Foreskin melanocyte (primary cell): ENCODE measurements at places on chromosomes 13 and 19.

- no peak for DNase-seq
Observed at GRCh38 chr19:17246681-17247425, 1.1 kb upstream of the NR2F6 start.

- no peak for DNase-seq
Observed at GRCh38 chr13:101773062-101773461, 320.6 kb downstream of the ITGBL1 start.

DNA sequence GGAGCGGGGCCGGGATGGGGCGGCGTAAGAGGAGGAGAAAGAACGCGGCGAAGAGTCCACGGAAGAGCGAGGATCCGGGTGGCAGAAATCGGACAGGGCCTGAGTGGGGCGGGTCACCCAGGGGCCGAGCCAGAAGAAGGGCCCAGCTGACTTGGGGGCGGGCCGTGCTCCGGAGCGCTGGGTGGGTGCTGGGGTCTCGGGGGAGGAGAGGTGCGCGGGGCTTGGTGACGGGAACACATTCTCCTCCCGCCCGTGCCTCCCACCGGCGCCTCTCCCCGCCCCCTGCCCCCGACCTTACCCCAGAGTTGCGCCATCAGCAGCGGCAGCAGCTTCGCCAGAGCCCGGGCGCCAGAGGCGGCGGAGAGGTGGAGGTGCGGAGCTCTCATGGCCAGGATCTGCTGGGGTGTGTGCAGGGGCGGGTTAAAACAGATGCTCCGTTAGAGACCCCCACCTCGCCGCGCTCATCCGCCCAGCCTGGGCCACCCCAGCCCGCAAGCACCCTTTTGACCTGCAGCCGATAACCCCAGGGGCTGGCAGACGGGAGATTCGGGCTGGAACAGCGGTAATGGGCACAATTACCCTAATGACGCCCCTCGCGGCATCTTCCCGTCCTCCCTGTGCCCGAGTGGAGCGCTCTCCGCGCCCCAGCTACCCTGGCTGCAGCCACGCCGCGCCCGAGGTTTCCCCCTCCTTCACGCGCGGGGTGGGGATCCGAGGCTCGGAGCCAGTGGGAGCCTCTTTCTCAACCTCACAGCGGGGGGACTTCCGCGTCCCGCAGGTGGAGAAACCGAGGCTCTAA is 565 bp downstream of the KLK10 start:
- no peak for DNase-seq

DNA sequence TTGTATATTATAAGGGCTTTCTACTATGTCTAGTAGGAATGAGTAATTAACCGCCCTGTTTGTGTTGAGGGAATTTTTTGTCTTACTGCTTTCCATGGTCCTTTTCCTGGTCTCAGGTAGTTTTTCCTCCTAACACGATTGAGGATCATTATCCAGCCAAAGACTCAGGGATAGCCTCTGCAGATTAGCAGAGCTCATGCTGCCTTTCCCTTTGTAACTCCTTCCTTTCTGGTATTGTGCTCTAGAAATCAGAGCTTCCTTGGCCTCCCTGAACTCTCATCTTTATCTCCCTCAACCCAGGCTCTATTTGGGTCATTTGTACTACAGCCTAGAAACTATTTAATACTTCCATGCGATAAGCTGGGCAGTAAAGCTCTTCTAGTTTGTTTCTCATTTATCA is 142.1 kb downstream of the PDS5B start:
- DNase-seq: no peak

DNA sequence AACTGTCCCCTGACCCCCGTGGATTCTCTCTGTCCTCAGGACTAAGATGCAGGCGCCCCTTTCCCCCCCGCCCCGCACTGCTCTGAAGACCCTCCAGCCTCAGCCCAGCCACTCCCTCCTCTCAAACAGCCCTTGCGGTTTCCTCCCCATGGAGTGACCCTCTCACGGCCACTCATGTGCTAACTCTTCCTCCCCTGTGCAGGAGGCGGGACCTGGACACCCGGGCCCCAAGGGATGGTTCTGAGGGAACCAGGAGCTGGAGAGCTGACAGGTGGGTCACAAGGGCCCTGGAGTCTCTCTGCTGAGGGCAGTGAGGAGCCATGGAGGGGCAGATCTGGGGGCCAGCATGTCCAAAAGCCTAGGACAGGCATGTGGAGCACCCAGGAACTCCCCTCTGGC is 1.9 kb downstream of the ISOC2 start:
- DNase-seq: no peak

GRCh38 chr13:23687614-23688013 is 117.4 kb downstream of the TNFRSF19 start:
- no peak for DNase-seq

DNA sequence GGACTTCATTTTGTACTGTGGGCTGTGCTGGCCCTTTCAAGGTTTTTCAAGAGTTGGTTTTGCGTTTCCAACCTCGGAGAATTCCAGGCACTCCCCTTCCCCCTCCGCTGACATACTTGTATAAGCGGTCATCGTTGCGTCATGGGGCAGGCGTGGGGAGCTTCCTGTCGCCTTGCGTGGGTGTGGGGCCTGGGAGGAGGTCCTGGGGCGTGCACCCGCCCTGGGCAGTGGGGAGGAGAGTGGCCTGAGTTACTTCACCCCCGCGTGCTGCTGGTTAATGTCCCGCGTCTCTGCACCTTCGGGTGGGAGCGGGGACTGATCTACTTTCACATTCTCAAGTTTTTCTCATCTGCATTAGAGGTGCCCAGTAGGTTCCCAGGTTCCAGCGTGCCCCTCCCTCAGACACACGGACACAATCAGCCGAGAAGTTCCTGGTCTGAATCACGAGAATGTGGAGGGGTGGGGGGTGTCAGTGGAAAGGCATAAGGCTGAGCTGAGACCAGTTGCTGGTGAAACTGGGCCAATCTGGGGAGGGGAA is 4.1 kb downstream of the IER2 start:
- peak; percentile 71 for DNase-seq

DNA sequence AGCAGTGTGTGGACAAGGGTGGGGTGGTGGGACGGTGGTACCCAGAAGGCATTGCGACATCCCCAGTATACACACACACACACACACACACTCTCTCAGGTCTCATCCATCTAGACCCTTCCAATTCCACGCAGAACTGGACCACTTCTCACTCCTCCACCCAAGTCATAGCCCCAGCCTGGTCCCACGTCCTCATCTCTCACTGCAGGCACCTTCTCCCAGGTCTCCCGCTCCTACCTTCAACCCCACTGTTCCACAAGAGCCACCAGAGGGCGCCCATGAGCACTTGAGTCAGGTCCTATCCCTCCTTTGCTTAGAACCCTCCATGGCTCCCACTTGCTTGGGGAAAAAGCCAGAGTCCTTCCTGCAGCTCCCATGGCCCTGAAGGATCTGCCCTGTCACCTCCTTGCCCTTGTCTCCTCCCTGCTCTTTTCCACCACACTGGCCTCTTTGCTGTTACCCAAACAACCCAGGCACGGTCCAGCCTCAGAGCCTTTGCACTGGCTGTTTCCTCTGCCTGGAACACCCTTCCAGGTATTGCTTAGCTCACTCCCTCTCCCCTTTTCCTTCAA is 62.6 kb downstream of the IER2 start:
- DNase-seq: peak; percentile 30

DNA sequence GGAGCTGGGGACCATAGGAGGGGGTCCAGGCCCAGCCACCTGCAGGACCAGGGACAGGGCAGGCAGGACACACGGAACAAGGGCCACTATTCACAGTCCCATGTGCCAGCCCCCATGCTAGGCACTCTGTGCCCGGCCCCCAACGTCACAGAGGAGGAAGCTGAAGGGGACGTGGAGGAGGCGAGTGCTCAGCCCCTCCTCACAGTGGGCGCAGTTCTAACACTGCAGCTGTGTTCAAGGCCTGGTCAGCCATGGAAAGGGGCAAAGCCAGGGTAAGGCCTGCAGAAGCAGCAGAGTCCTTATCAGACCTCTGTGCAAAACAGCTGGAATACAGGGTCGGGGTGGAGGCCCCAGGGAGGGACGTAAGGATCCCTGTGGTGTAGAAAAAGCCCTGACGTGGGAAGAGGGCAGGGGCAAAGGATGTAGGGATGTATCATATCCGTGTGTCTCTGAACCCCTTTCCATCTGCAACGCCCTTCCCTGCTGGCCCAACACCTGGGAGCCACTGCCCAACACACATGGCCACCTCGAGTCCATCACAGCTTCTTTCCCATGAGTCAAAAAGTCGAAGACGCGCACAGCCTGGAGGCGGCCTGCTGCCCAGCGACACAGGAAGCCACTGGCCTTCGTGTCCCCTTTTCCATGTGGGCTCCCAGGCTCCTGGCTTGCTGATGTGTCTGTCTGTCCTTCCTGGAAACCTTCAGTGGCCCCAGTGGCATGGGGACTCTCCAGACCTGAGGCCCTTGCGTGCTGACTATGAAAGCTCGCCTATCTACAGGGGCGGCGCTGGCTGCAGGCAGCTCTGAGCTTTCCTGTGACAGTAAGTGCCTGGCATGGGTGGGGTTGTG is 28.0 kb downstream of the SH3GL1 start:
- no peak for DNase-seq

DNA sequence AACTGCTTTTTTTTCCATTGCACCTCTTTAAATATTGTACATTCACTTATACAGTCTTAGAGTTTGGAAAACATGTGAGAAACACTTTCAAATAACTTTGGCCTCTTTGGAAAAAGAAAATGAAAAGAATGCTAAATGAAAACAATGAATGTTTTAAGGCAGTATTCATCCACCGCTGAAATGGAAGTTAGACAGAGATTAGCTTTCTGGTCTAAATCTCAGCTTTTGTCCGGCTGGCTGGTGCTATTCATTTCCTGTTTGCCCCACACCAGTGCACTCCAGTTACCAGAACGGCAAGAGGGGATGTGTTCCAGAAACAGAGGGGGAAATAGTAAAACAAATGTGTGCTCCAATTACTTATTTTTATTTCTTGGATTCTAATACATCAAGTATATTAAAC is 1201.3 kb downstream of the EFNB2 start:
- DNase-seq: no peak

GRCh38 chr19:814152-815078 is 7.3 kb downstream of the PLPPR3 start:
- DNase-seq: no peak

DNA sequence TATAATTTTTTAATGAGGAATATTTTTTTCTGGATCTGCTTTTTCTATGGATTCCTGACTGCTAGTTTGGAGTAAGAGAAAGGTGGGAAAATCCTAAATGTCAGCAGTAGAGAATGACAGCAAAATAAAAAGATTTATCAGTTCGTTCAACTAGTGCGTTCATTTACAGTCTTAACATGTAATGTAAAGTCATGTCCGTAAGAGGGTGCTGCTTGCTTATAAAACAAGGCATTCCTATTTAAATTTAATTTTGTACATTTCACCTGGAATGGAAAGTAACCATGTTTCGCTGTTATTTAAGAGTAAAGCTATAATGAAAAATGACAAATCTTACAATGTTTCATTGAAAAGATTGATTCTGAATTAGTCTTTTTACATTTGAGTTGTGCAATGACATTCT is 76.6 kb downstream of the ZMYM2 start:
- DNase-seq: no peak

DNA sequence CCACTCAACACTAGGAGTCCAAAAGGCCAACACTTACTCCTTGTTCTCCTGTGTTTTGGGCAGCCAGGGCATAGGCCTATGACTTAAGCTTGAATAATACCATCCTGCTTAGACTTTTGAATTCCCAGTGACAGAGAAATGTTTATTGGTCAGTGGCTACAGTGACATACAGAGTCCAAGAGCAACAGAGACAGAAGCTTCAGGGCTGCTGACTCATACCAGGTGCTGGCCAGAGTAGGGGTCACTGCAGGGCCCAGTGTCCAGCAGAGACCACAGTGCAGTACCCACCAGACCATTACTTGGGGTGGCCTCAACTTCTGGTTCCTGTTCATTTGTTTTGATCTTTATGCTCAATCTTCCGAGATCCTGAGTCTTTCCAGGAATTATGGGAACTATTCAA is 6.0 kb upstream of the FREM2 start:
- DNase-seq: no peak

DNA sequence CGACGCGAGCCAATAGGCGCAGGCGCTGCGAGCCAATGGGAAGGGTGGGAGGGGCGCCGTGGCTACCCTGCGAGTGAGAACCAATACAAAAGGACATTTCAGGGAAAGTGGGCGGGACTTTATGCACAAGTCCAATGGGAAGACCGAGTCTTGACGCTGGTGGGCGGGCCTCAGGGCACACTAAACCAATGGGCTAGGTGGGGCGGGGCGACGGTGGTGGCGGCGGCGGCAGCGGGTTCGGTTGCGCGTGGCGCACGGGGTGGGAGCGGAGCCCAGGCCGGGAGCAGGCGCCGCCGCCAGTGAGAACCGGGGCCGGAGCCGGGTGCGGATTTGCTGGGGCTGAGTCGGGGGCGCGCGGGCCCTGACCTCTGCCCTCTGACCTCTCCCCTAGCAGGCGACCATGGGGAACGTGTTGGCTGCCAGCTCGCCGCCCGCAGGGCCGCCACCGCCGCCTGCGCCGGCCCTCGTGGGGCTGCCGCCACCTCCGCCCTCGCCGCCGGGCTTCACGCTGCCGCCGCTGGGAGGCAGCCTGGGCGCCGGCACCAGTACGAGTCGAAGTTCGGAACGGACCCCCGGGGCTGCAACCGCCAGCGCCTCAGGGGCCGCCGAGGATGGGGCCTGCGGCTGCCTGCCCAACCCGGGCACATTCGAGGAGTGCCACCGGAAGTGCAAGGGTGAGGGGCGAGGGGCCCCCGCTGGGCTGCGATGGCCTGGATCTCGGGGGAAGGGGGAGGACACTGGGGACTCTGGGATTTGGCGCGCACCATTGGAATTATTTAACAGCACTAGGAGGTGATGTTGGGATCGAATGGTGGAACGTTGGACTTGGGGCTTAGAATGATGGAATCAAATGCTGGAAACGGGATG is at the start of gene TOMM40:
Gene TOMM40 (plus strand): TSS at position 239 of the 867 bp plus-strand sequence. CDS start 162 bp downstream, at position 401.
- no peak for DNase-seq

DNA sequence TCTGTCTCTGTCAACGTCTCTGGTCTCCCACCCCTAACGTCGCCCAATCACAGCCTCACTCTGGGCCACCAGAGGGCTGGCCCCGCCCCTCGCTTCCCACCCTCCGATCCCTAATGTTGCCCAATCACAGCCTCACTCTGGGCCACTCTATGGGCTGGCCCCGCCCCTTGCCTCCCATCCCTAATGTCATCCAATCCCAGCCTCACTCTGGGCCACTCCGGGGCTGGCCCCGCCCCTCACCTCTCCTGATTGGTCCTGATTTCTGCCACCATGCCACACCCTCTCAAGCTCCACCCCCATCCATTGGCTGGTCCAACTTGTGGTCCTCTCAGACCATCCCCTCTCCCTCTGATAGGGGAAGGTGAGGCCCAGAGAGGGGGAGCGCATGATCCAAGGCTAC is 24.9 kb downstream of the CELF5 start:
- DNase-seq: no peak

- DNase-seq: no peak
Observed at GRCh38 chr13:40613192-40613818, 53.1 kb downstream of the FOXO1 start.

- no peak for DNase-seq
Observed at GRCh38 chr13:109410868-109411267, 375.5 kb downstream of the IRS2 start.
